ENCODE measurements at places on chromosomes 11 and 22.
A peak's percentile ranks its signal among the peaks of the same experiment; 100 is the strongest.

DNA sequence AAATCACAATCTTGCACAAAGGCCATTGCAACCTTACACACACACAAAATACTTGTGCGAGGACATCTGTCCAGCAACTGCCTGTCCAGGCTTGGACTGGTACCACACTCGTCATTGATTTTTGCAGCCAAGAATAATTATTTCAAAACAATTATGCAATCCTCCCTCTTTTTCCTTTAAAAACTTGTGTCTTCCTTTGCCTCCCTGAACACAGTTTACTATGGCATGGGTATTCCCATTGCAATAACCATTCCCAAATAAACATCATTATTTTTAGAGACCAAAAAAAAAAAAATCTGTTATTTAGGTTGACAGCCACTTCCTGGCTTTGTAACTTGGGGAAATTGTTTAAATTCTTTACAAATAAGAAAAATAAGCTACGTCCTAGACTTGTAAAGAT, 54.0 kb downstream of the C11orf91 start:
- no peaks in the 10 kb centered on the region for H3K27me3 ChIP-seq
- H3K36me3 ChIP-seq: no peaks in the 10 kb centered on the region
- H3K4me3 ChIP-seq: no peak overlapping the region

DNA sequence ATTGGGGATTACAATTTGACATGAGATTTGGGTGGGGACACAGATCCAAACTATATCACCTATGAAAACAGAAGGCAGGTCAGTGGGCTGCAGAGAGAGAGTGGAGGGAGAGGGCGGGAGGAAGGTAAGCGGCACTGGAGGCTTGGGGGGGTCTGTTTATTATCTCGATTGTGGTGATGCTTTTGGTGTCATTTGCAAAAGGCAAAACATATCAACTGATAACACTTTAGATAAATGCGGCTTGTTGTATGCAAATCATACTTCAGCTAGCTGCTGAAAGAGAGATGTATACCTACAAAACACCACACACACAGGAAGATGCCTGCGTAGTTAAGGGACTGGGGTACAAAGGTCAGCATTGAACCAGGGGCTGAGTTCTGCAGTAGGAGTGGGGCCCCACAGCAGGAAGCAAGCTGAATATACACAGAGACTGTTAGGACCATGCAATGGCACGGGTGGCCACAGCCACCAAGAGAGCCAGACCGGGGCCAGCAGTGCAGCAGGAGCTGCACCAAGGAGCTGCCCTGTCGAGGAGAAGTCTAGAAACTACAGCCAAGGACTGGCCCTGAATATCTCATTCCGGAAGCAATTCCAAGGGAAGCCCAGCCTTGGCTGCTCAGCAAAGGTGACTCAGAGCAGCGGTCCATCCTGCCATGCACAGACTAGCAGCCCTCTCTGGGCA, 23.8 kb upstream of the TOLLIP start:
- no peaks in the 10 kb centered on the region for H3K36me3 ChIP-seq
- H3K4me1 ChIP-seq: no peaks in the 10 kb centered on the region
- no peak for DNase-seq
- H3K27me3 ChIP-seq: no peaks in the 10 kb centered on the region
- H3K27ac ChIP-seq: no peak overlapping the region

- H3K36me3 ChIP-seq: no peaks in the 10 kb centered on the region
- no peaks in the 10 kb centered on the region for H3K4me1 ChIP-seq
- no peak within 1 kb of the TSS for H3K27ac ChIP-seq
- no peaks in the 10 kb centered on the region for H3K27me3 ChIP-seq
Measured at GRCh38 chr11:4704054-4704789, at the start of gene MMP26. Gene MMP26 (plus strand): TSS chr11:4704784.

- H3K27ac ChIP-seq: no peak overlapping the region
- no peaks in the 10 kb centered on the region for H3K36me3 ChIP-seq
- H3K27me3 ChIP-seq: no peaks in the 10 kb centered on the region
- no peak overlapping the region for H3K4me3 ChIP-seq
- no peaks in the 10 kb centered on the region for H3K4me1 ChIP-seq
Measured at GRCh38 chr11:69130654-69131053, 25.1 kb upstream of the SMIM38 start.

DNA sequence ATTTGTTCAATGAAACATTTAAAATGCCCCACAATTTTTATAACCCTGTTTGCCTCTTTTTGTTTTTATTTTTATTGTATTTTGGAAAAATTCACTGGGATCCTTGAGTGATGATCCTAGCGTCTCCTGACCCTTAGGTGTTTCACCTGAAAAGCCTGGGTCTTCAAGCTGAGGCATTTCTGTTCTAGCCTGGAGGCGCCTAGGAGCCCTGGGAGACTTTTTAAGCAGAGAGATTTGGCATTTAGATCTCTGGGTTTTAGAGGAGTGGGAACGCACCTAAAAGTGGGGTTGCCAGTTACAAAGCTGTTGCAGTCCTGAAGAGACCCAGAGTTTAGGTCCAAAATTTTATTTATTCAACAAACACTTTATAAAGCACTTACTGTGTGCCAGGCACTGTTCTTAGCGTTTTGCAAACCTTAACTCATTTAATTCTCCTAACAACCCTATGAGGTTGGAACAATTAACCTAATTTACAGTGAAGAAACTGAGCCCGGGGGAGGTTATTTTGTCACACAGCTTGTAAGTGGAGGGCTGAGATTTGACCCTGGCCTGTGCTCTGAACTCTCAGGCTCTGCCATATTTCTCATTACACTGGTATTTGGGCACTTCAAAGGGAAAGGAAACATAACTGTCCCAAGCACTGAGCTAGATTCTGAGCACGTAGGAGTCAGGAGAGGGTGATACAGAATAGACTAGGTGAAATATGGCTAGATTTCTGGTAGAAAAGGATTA, 834 bp upstream of the FADS1 start:
- no peaks in the 10 kb centered on the region for H3K36me3 ChIP-seq
- H3K4me1 ChIP-seq: no peaks in the 10 kb centered on the region
- no peaks in the 10 kb centered on the region for H3K27me3 ChIP-seq

DNA sequence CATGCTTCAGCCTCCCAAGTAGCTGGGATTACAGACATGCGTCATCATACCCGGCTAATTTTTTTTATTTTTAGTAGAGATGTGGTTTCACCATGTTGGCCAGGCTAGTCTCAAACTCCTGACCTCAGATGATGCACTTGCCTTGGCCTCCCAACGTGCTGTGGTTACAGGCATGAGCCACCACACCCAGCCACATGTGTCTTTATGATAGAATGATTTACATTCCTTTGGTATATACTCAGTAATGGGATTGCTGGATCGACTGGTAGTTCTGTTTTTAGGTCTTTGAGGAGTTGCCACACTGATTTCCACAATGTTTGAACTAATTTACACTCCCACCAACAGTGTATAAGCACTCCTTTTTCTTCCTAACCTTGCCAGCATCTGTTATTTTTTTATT, 276.2 kb downstream of the METTL15 start:
- no peak overlapping the region for H3K27ac ChIP-seq
- H3K4me1 ChIP-seq: no peaks in the 10 kb centered on the region
- DNase-seq: no peak
- H3K4me3 ChIP-seq: no peak overlapping the region
- H3K36me3 ChIP-seq: no peaks in the 10 kb centered on the region
- no peaks in the 10 kb centered on the region for H3K27me3 ChIP-seq

DNA sequence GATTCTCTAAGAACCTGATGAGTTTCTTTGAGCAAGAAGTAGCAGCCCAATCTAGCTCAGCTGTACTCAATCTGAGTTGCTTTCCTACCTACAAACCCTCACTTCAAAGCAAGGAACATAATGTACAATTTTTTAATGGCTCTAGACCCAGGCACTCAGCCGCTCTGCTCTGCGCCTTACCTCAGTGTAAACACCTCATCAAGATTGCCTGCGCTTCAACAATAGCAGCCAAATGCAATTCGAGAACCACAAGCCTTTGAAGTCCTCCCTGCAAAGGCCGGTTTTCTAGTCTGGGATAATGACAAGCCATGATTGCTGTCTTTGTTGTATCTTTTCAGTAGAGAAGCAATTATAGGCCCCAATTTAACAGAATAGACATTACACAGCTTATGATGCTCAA, 38.0 kb downstream of the JHY start:
- no peaks in the 10 kb centered on the region for H3K4me1 ChIP-seq
- no peaks in the 10 kb centered on the region for H3K36me3 ChIP-seq
- H3K27me3 ChIP-seq: no peaks in the 10 kb centered on the region
- H3K4me3 ChIP-seq: no peak overlapping the region
- DNase-seq: no peak

DNA sequence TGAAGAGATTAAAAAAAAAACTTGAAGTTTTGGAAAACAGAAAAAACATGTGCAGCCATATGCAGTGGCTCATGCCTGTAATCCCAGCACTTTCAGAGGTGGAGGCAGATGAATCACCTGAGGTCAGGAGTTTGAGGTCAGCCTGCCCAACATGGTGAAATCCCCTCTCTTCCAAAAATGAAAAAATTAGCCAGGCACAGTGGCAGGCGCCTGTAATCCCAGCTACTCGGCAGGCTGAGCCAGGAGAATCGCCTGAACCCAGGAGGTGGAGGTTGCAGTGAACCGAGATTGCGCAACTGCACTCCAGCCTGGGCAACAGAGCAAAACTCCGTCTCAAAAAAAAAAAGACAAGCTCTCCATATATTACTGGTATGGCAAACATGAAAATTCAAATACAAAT, 7.6 kb downstream of the DLG2 start:
- no peak overlapping the region for H3K4me3 ChIP-seq
- H3K36me3 ChIP-seq: no peaks in the 10 kb centered on the region
- DNase-seq: no peak
- no peaks in the 10 kb centered on the region for H3K27me3 ChIP-seq
- no peaks in the 10 kb centered on the region for H3K4me1 ChIP-seq
- no peak overlapping the region for H3K27ac ChIP-seq

DNA sequence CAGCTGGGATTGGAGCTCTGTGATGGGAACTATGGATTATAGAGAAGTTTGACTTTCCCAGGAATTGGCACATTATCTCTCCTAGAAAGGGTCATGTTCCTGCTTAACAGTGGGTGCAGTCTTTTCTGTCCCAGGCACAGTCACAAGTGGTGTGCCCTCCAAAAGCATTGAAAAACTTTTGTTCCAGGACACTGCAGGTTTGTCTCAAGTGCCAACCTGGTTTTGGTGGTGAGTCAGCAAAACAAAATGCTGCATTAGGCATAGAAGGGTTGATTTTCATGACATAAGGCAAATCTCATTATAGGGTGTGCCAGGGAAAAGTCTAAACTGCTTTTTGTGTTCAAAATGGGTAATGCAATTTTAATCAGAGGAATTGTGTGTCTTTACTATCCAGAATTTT, 4.9 kb downstream of the HTATIP2 start:
- H3K36me3 ChIP-seq: no peaks in the 10 kb centered on the region
- H3K4me1 ChIP-seq: no peaks in the 10 kb centered on the region
- no peaks in the 10 kb centered on the region for H3K27me3 ChIP-seq
- DNase-seq: no peak
- H3K4me3 ChIP-seq: no peak overlapping the region
- no peak overlapping the region for H3K27ac ChIP-seq

DNA sequence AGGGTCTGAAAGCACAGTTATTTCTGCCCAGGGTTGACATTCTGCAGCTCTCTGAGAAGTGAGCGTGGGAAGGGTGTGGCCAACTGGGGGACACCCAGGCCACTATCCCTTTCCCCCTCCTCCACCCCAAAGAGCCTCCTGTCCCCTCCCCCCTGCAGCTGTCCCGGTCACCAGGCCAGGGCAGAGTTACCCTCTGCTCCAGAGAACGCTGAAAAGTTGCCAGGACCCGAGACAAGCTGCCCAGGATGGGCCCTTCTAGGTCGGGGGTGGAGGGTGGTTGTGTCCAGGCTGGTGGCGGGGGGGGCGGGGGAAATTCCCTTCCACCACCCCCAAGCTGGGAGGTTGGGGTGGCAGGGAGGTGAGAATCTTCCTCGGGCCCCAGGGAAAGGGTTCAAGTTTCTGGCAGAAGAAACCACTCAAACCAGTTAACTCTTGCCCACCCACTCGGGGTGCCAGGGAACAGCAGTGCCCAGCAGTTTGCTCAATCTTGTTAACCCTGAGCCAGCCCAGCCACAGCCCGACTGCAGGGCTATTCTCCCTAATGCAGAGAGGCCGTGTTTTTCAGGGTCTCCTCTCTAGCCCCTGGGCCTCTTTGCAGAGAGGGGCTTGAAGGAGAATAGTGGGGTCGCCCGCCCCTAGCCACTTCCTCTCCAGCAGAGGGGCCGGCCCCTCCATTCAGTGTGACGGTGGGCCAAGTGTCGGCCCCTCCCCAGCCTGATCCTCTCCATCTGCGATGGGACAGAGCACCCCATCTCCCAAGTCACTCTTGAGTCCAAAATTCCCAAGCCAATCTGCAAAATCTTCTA, 697 bp downstream of the LGALS1 start:
- no peaks in the 10 kb centered on the region for H3K27me3 ChIP-seq
- no peaks in the 10 kb centered on the region for H3K36me3 ChIP-seq
- peaks cover 18% of the 10 kb centered on the region for H3K4me1 ChIP-seq
- DNase-seq: peak; percentile 55

DNA sequence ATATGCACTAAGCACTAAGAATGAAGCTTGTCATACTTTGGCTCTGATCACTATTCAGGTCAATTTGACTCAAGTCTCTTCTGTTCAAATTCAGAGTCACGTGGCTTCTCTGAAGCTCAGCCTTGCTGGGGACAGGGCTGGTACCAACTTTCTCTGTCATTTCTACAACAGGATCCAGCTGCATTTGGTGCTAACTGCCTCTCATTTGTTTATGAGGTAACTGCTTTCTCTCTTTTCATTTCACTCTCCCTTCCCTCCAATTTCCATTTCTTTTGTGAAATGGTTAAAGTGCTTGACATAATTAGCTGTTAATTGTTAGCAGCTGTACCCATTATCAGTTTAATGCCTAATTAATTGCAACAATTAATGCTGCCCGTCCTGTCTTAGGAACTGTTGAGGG, 259.7 kb upstream of the PLET1 start:
- no peaks in the 10 kb centered on the region for H3K36me3 ChIP-seq
- no peak overlapping the region for H3K27ac ChIP-seq
- H3K4me1 ChIP-seq: no peaks in the 10 kb centered on the region
- no peaks in the 10 kb centered on the region for H3K27me3 ChIP-seq
- H3K4me3 ChIP-seq: no peak overlapping the region

GRCh38 chr22:19504900-19505734, 19.1 kb downstream of the CLDN5 start:
- no peak overlapping the region for H3K27ac ChIP-seq
- no peaks in the 10 kb centered on the region for H3K27me3 ChIP-seq
- no peaks in the 10 kb centered on the region for H3K4me1 ChIP-seq
- no peaks in the 10 kb centered on the region for H3K36me3 ChIP-seq

- no peaks in the 10 kb centered on the region for H3K27me3 ChIP-seq
- no peak overlapping the region for H3K4me3 ChIP-seq
- peaks cover 17% of the 10 kb centered on the region for H3K4me1 ChIP-seq
- H3K27ac ChIP-seq: peak overlapping the region; percentile 60
- DNase-seq: no peak
Measured at GRCh38 chr11:1866226-1866625, 13.3 kb downstream of the LSP1 start.

GRCh38 chr22:43828998-43829782, 17.1 kb upstream of the EFCAB6 start:
- DNase-seq: no peak
- peaks cover 8% of the 10 kb centered on the region for H3K4me1 ChIP-seq
- no peaks in the 10 kb centered on the region for H3K36me3 ChIP-seq
- no peak overlapping the region for H3K4me3 ChIP-seq
- no peak overlapping the region for H3K27ac ChIP-seq
- no peaks in the 10 kb centered on the region for H3K27me3 ChIP-seq

GRCh38 chr11:2095198-2095520, 44.0 kb downstream of the IGF2 start:
- no peaks in the 10 kb centered on the region for H3K36me3 ChIP-seq
- no peak overlapping the region for H3K27ac ChIP-seq
- no peak for DNase-seq
- H3K4me3 ChIP-seq: no peak overlapping the region
- H3K4me1 ChIP-seq: peaks cover 14% of the 10 kb centered on the region

All from uterus (tissue), 4 donors.